ENCODE measurements at places on chromosomes 1 and 21. TPM values are rescaled to one million over a fixed set of nuclear protein-coding genes. Genes with fewer than 3 reads are reported as not detected.

DNA sequence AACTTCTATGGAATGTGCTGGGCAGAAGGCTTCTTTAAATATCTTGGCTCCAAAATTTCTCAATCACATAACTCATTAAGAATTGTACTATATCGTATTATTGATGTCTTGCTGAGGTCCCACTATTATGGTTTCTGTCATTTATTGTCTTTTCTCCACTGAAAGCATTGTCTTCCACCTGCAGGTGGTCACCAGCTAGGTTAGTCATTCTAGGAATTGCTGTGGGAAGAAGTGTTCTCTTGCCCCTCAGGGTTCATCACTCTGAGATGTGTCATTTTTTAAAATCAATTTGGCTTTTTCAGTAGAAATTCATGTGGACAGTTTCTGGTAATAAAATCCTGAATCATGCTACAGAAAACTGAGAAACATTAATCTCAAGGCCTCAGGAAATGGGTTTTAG, 66.1 kb downstream of the NCAM2 start:
- no peak for DNase-seq

- DNase-seq = no peak
Measured at GRCh38 chr1:204592246-204592948, 76.2 kb downstream of the MDM4 start.

DNA sequence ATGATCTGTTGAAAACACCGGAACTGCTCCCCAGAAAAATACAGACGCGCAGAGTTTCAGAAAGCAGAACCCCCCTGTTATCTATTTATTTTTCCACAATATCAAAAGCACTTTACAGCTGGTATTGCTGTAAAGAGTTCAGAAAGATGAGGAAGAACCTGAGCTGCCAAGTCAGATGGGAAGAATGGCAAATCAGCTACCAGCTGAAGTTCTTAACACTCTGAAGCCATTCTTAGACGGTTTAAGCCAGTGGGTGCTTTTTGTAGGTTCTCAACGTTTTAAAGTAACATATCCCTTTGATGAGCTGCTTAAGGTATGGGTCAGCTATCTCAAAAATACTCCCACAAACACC, 714 bp upstream of the AKIRIN1 start:
- no peak for DNase-seq

The OR2W3 gene
- total RNA-seq = 1.0 TPM

DNA sequence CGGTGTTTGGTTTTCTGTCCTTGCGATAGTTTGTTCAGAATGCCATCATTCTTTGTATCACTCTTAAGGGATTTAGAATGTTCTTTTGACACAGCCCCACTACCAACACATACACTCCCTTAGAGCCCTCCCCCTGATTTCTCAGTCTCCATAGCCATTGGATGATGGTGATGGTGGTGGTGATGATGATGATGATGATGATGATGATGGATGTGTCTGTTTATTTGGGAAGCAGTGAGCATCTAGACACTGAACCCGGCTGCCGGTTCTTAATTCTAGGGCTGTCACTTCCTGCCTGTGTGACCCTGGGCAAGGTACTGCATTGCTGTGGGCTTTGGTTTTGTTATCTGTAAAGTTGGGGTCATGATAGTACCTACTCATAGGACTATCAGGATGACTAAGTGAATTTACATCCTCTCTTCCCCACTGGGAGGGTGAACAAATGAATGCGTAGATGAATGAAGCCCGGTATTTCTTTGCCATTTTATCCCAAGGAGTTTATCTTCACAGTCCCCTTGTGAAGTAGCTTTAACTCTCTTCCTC, 100.7 kb downstream of the HUNK start:
- DNase-seq = no peak

- DNase-seq = peak; percentile 67
Measured at GRCh38 chr1:166184897-166185296, 18.1 kb upstream of the FAM78B start.

GRCh38 chr1:47803815-47804501, 193.2 kb downstream of the TRABD2B start:
- DNase-seq = no peak

DNA sequence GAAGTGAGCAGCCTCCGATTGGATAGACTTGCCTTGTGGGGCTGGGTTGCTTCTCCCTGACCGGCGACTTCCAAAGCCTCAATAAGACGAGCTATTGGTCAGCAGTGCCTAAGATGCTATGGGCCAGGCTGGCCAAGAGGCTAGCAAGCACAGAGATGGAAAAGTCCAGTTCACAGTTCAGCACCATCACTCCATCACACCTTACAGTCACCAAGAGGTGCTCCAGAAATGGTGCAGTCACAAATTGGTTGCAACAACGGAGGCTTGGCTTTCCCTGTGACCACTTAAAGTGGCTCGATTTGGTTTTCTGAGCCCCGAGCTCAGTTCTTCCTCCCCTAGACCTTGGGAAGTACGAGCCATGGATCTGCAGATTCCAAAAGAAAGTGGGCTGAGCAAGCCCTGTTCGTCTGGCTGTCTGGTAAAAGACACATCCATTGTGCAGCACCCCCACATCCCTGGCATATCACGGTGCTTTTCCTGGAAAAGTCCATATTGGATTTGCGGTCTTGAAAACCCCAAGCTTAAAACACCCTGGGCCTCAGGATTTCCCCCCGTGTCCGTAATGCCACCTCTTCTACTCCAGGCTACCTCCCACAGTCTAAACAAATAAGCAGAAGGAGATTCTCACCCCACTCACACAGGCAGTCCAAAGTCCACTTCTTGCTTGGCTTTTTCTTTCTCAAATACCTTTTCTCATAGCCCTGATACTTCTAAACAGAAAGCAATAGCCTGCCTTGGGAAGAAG, 1.3 kb downstream of the SLAMF1 start:
- no peak for DNase-seq

The OR2T33 gene
- not detected for total RNA-seq

The CLCN6 gene
- 17.7 TPM for total RNA-seq

DNA sequence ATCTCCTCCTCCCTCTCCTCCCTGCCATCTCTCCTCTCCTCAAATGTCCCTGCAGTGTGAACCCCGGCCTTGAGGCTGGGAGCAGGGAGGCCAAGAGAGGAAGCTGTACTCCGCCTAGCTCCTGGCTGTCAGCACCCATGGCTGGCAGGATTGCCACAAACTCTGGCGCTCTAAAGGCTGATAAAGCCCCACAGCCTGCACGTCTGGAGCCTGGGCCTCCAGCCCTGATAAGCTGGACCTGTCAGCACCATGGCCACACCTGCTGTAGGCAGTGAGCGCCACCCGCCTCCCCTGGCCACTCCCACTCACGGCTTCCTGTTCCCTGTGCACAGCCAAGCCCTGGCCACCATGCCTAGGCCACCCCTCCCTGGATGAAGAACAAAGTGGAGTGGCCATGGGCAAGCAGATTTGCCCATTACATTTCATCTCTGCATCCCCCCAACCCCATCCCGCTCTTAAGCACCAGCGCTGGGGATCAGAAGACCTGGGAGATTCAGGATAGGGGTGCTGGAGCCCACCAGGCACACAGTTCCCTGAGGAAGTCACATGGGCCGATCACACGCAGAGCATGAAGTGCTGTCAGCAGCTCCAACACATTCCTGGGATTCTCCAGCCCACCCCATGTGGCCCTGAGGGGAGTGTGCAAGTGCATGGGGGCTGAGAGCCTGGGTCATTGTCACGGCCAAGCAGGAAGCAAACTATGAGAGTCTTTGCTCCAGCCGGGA, 24.2 kb upstream of the NPPB start:
- no peak for DNase-seq

DNA sequence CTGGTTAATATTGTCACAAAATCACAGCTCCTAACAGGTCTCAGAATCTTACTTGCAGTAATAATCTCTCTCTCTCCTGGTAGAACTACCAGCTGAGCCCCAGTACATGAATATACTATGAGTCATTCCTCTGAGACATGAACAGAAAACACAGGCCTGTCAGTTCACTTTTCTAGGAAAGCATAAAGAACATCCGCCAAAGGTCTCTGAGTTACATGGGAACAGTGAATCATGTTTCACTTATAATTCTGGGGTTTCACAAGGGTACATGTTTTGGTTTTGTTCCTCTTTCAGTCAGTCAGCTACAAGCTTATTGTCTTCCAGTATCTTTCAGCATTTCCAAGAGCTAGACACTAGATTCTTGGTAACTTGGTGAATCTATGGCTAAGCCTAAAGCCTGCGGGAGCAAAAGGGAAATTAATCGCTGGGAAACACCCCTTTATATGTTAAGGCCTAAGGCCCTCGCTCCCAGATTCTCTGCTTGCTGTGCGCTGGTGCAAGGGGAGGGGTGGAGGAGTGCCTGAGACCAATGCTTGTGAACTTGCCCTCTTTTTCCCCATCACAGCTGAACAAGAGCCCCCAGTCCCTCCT, 31.7 kb downstream of the IFNGR2 start:
- DNase-seq = peak; percentile 82
